ENCODE measurements at places on chromosomes 1 and 21. TPM values are rescaled to one million over a fixed set of nuclear protein-coding genes. Genes with fewer than 3 reads are reported as not detected.

GRCh38 chr1:19577561-19577960, 66.5 kb upstream of the NBL1 start:
- no peak for DNase-seq
- H3K36me3 ChIP-seq: no peaks in the 10 kb centered on the region
- no peaks in the 10 kb centered on the region for H3K27me3 ChIP-seq
- no peak overlapping the region for H3K4me3 ChIP-seq
- H3K4me1 ChIP-seq: no peaks in the 10 kb centered on the region
- H3K27ac ChIP-seq: no peak overlapping the region

DNA sequence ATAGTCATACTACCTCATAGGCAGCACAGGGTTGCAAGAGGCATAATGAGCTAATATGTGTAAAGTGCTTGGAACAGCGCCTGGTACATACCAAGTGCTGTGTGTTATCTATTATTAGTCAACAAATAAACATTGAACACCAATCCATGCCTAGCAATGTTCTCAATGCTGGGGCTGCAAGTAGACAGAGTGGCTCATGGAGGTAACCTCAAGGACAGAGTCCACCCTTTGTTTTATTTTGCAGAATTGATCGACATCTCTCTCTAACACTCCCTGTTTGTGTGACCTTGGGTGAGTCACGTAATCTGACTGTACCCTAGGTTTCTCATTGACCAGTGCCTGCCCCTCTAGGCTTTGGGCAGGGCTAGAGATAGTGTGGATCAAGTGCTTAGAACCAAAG, 164.0 kb upstream of the KLHDC7A start:
- no peaks in the 10 kb centered on the region for H3K4me1 ChIP-seq
- H3K27me3 ChIP-seq: no peaks in the 10 kb centered on the region
- DNase-seq: no peak
- no peak overlapping the region for H3K4me3 ChIP-seq

DNA sequence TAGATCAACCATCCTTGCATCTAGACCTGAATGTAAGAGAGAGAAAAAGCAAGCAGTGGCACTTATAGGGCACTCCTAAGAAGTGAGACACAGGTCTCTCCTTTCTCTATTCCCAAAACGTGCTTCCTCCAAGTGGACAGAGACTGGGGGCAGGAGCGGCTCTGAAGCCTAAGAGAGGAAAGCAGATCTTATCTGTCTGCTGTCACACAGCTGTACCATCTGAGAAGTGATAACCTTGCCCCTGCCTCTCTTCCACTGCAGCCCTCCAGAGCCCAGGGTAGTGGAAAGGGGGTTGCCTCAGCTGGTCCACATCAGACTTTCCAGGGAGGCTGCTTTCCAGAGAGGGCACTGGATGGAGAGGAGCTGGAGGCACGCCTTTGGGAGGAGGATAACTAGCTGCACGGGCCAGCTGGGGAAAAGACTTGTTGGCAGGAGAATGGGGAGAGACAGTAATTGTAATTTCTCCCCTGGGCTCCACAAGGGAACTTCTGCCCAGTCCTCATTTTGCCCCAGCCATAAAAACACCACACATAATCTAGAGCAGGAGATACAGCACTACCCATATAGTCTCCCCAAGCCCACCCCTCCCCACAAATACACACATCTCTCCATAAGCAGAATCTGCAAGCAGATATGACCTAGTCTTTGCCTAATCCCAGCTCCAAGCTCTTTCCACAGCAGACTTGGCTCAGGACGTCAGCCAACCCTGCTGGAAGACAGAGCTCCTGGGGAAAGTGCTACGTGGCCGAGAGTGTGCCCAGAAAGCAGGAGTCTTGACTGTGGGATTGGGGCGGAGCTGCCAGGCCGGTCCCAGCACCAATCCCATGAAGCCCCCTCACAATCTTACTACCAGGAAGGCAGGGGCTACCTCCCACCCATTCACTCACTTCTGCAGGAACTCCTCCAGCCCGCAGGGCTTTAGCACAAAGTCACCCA, 31.2 kb downstream of the PIK3C2B start:
- no peaks in the 10 kb centered on the region for H3K36me3 ChIP-seq
- no peak overlapping the region for H3K4me3 ChIP-seq
- no peaks in the 10 kb centered on the region for H3K27me3 ChIP-seq
- DNase-seq: peak; percentile 49
- no peak overlapping the region for H3K27ac ChIP-seq

- H3K4me3 ChIP-seq: no peak overlapping the region
- H3K36me3 ChIP-seq: no peaks in the 10 kb centered on the region
- DNase-seq: no peak
Measured at GRCh38 chr1:156877433-156878170, 15.9 kb upstream of the PEAR1 start.

- H3K27ac ChIP-seq: no peak overlapping the region
- no peaks in the 10 kb centered on the region for H3K27me3 ChIP-seq
- H3K36me3 ChIP-seq: peaks cover 6% of the 10 kb centered on the region
- no peaks in the 10 kb centered on the region for H3K4me1 ChIP-seq
Measured at GRCh38 chr21:38228115-38228514, 28.7 kb upstream of the KCNJ15 start.

- no peaks in the 10 kb centered on the region for H3K36me3 ChIP-seq
- no peak overlapping the region for H3K4me3 ChIP-seq
- H3K4me1 ChIP-seq: peaks cover 8% of the 10 kb centered on the region
- DNase-seq: no peak
Measured at GRCh38 chr21:45818904-45819285, 162.7 kb upstream of the COL6A1 start.

- no peaks in the 10 kb centered on the region for H3K27me3 ChIP-seq
- no peaks in the 10 kb centered on the region for H3K36me3 ChIP-seq
- no peaks in the 10 kb centered on the region for H3K4me1 ChIP-seq
- no peak for DNase-seq
Measured at GRCh38 chr21:27024971-27025370, 58.1 kb upstream of the ADAMTS5 start.

GRCh38 chr1:206663832-206664652, 20.7 kb upstream of the MAPKAPK2 start:
- peak; percentile 84 for DNase-seq
- no peaks in the 10 kb centered on the region for H3K36me3 ChIP-seq
- H3K4me3 ChIP-seq: peak overlapping the region; percentile 8
- H3K27ac ChIP-seq: no peak overlapping the region
- H3K4me1 ChIP-seq: no peaks in the 10 kb centered on the region
- peaks cover 23% of the 10 kb centered on the region for H3K27me3 ChIP-seq

DNA sequence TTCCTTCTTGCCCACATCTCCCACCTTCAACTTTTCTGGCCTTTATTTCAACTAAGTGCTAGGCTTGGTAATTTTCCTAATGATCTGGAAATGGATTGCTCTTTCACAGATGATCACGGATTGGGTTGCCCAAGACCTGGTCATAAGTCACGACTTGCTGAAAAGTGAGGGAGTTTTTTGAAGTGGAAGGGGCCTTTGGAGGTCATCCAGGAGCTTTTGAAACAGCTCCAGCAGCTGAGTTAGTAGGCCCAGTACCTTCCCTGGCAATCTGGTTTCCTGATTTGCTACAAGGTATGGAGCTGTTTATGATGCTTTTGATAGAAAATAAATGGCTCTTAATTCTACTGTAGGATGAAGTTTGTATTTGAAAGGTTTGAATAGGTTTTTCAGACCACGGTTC, 20.4 kb downstream of the GREM2 start:
- no peaks in the 10 kb centered on the region for H3K36me3 ChIP-seq
- no peak overlapping the region for H3K27ac ChIP-seq
- no peak overlapping the region for H3K4me3 ChIP-seq
- H3K27me3 ChIP-seq: no peaks in the 10 kb centered on the region
- H3K4me1 ChIP-seq: peaks cover 3% of the 10 kb centered on the region

GRCh38 chr1:107912656-107913055, 52.3 kb downstream of the VAV3 start:
- no peaks in the 10 kb centered on the region for H3K36me3 ChIP-seq
- no peak overlapping the region for H3K27ac ChIP-seq
- H3K4me1 ChIP-seq: no peaks in the 10 kb centered on the region

GRCh38 chr21:31688603-31689368, 29.3 kb downstream of the SOD1 start:
- no peak overlapping the region for H3K4me3 ChIP-seq
- H3K27me3 ChIP-seq: no peaks in the 10 kb centered on the region
- H3K27ac ChIP-seq: no peak overlapping the region
- peaks cover 91% of the 10 kb centered on the region for H3K36me3 ChIP-seq

DNA sequence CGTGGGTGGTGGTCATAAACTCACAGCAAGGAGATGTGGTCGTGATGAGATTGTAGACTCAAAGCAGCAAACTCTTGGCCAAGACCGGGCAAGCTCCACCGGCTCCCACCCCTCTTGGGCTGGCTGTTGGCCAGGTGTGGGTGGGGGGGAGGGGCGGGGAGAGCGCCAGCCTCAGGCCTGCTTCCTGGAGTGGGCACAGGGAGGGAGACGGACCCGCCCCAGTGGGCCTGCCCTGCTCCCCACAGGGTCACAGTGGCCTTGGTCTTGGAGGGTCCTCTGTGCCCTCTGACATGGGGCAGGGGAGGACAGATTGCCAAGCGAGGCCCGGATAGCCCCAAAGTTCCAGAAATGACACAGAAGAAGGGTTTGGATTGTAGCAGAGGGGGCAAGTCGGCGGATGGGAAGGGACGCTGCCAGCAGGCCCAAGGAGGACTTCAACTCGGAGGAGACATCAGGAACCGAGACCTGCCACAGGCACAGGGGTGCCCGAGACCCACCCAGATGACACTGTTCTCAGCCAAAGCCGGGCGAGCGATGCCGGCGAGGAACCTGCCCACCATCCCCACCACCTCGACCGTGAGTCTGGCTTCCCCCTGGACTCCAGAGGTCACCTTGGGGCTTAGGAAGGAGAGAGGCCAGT, 85.4 kb upstream of the ACTRT2 start:
- no peak overlapping the region for H3K27ac ChIP-seq
- no peaks in the 10 kb centered on the region for H3K27me3 ChIP-seq
- H3K4me3 ChIP-seq: no peak overlapping the region
- DNase-seq: no peak
- no peaks in the 10 kb centered on the region for H3K4me1 ChIP-seq
- H3K36me3 ChIP-seq: no peaks in the 10 kb centered on the region

- no peaks in the 10 kb centered on the region for H3K36me3 ChIP-seq
- H3K27me3 ChIP-seq: no peaks in the 10 kb centered on the region
- DNase-seq: no peak
- H3K27ac ChIP-seq: no peak overlapping the region
- no peak overlapping the region for H3K4me3 ChIP-seq
Measured at GRCh38 chr1:226541231-226541630, 7.3 kb upstream of the STUM start.

- H3K27me3 ChIP-seq: no peaks in the 10 kb centered on the region
- H3K4me3 ChIP-seq: peak overlapping the region; percentile 76
- peaks cover 13% of the 10 kb centered on the region for H3K4me1 ChIP-seq
- H3K27ac ChIP-seq: peak overlapping the region; percentile 87
- no peaks in the 10 kb centered on the region for H3K36me3 ChIP-seq
Measured at GRCh38 chr1:45304311-45305081, 22.2 kb upstream of the HPDL start.

- no peak overlapping the region for H3K27ac ChIP-seq
- H3K36me3 ChIP-seq: peaks cover 27% of the 10 kb centered on the region
- 0 out of 2 replicates have a peak, but pooled peaks cover 3% of the 10 kb centered on the region for H3K4me1 ChIP-seq
- H3K4me3 ChIP-seq: peak overlapping the region; percentile 100
Measured at GRCh38 chr1:16442265-16442664, 1.7 kb downstream of the NECAP2 start.

DNA sequence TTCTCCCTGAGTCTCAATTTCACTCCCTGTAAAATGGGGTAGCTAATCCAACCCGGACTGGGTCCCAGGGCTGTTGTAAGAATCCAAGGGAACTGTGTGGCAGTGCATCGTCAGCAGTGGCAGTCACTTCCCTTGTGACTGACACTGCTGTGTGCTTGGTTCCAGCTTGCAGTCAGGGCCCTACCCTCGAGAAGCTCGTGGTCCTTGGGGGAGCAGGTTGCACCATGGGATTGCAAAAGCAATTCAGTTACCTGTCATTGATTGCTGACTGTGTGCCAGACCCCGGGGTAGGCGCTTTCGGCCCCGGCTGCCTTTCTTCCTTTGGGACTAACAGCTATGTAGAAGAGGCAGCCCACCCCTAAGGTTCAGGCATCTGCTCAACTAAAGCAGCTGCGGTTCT, 2.9 kb downstream of the PTPRF start:
- no peaks in the 10 kb centered on the region for H3K27me3 ChIP-seq
- no peak overlapping the region for H3K4me3 ChIP-seq
- H3K4me1 ChIP-seq: peaks cover 17% of the 10 kb centered on the region
- H3K36me3 ChIP-seq: peaks cover 2% of the 10 kb centered on the region
- no peak for DNase-seq

GRCh38 chr21:44962403-44962966, 22.7 kb downstream of the SLX9 start:
- H3K4me1 ChIP-seq: peaks cover 36% of the 10 kb centered on the region
- peaks cover 30% of the 10 kb centered on the region for H3K36me3 ChIP-seq
- peak overlapping the region; percentile 35 for H3K27ac ChIP-seq
- H3K27me3 ChIP-seq: no peaks in the 10 kb centered on the region

GRCh38 chr1:236351875-236352573, 42.1 kb upstream of the EDARADD start:
- no peaks in the 10 kb centered on the region for H3K36me3 ChIP-seq
- no peak overlapping the region for H3K27ac ChIP-seq
- no peaks in the 10 kb centered on the region for H3K4me1 ChIP-seq
- no peaks in the 10 kb centered on the region for H3K27me3 ChIP-seq
- H3K4me3 ChIP-seq: no peak overlapping the region

- H3K27me3 ChIP-seq: peaks cover 4% of the 10 kb centered on the region
- H3K4me1 ChIP-seq: no peaks in the 10 kb centered on the region
- no peak for DNase-seq
- no peaks in the 10 kb centered on the region for H3K36me3 ChIP-seq
- H3K27ac ChIP-seq: no peak overlapping the region
Measured at GRCh38 chr1:212689758-212690529, 9.7 kb downstream of the BATF3 start.

- H3K36me3 ChIP-seq: no peaks in the 10 kb centered on the region
- H3K27ac ChIP-seq: peak overlapping the region; percentile 95
- H3K4me3 ChIP-seq: no peak overlapping the region
- peaks cover 34% of the 10 kb centered on the region for H3K4me1 ChIP-seq
Measured at GRCh38 chr21:28636752-28637691, 355.7 kb downstream of the LTN1 start.

- peaks cover 15% of the 10 kb centered on the region for H3K4me1 ChIP-seq
- no peak for DNase-seq
- peaks cover 4% of the 10 kb centered on the region for H3K36me3 ChIP-seq
- H3K4me3 ChIP-seq: no peak overlapping the region
- no peaks in the 10 kb centered on the region for H3K27me3 ChIP-seq
- no peak overlapping the region for H3K27ac ChIP-seq
Measured at GRCh38 chr1:43451701-43452532, 1.8 kb downstream of the HYI start.

GRCh38 chr1:206049293-206049692, 3.7 kb upstream of the RHEX start:
- no peaks in the 10 kb centered on the region for H3K4me1 ChIP-seq
- H3K36me3 ChIP-seq: no peaks in the 10 kb centered on the region
- H3K27me3 ChIP-seq: peaks cover 11% of the 10 kb centered on the region
- no peak overlapping the region for H3K27ac ChIP-seq
- DNase-seq: no peak

The SELL gene
- polyA plus RNA-seq: 0.58 TPM

The ENSA gene
- 47.4 TPM for polyA plus RNA-seq

The CD1B gene
- not detected for polyA plus RNA-seq

The UTP25 gene
- polyA plus RNA-seq: 6.3 TPM

The ITGB2 gene
- 0.77 TPM for polyA plus RNA-seq

The IL12RB2 gene
- polyA plus RNA-seq: not detected

The KIAA0040 gene
- polyA plus RNA-seq: 0.15 TPM

The C1orf53 gene
- 22.9 TPM for polyA plus RNA-seq

The PGBD5 gene
- polyA plus RNA-seq: 0.39 TPM

The PLA2G2C gene
- polyA plus RNA-seq: not detected

The SPATA1 gene
- polyA plus RNA-seq: 1.6 TPM

The KCNK1 gene
- 10.1 TPM for polyA plus RNA-seq
